A549 treated with CpdA at 1 μM for 4 hours (cell line): ENCODE measurements at places on chromosomes 16 and 17. TPM values are rescaled to one million over a fixed set of nuclear protein-coding genes. Genes with fewer than 3 reads are reported as not detected.

PDE6G gene
- total RNA-seq = 1.6 to 2.5 TPM (median 1.7 TPM) in 5 replicates

TP53TG3D gene
- total RNA-seq = 0.54 to 1.9 TPM (median 1.2 TPM) in 5 replicates

KRT34 gene
- total RNA-seq = 0.25 to 0.64 TPM (median 0.35 TPM) in 5 replicates

FBXW10 gene
- 0.96 to 1.9 TPM (median 1.2 TPM) in 5 replicates for total RNA-seq

SAMD14 gene
- total RNA-seq = 0.22 to 0.85 TPM (median 0.35 TPM) in 5 replicates
